ENCODE measurements at places on chromosomes 2 and 18.

- no peak for DNase-seq
Observed at GRCh38 chr2:166375195-166375735, 479 bp downstream of the SCN9A start.

DNA sequence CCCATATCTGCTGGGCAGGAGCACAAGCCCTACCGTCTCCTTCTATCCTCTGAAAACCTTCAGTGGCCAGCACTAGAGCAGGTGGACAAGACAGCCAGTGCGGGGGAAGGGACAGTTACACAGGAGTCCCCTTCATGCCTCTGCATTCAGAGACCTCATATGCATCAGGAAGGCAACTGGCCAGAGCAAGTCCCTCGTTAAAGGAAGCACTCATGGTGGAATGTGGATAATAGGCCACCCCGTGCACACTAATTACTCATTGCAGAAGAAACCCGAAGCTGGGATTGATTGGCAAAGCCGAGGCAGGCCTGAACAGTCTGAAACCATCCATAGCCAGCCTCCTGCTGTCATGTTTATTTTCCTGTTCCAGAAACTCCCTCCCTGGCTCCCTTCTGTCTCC lies 11.2 kb downstream of the KIAA2012 start:
- DNase-seq, result no peak

DNA sequence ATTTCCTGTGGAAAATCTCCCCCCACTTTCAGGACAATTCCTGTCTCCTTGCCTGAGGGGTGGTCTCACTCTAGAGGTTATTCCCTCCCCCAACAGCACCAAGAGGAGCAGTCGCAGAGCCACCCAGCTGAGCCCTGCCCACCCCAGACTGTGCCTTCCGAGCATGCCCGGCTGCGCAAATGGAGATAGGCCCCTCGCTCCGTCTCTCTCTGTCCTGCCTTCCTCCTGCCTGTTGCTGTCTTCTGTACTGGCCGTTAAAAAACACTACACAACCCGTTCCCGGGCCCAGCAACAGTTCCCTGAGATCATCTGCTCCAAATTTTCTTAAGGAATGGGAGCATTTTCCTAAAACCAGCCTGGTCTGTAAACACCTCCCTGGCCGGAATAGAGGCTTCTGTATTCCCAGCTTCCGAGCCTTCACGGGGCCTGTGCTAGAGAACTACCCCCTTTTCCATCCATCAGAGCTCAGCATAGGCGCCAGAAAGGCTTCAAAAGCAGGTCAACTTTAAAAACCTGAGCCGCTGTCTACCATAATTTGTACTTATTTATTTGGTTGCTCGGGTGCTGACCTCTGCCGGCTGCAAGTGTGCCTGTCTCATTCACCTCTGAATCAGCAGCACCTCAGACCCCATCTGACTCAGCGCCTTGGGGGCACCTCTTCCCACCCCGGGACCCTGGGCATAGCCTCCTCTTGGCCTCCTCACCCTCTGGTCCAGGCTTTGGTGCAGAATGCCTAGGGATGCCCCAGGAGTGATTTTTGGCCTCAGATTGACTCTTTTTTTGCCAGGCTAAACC lies 159.4 kb downstream of the PXDN start:
- DNase-seq, result no peak

GRCh38 chr2:207836521-207837133 lies 66.9 kb upstream of the FZD5 start:
- DNase-seq, result no peak

DNA sequence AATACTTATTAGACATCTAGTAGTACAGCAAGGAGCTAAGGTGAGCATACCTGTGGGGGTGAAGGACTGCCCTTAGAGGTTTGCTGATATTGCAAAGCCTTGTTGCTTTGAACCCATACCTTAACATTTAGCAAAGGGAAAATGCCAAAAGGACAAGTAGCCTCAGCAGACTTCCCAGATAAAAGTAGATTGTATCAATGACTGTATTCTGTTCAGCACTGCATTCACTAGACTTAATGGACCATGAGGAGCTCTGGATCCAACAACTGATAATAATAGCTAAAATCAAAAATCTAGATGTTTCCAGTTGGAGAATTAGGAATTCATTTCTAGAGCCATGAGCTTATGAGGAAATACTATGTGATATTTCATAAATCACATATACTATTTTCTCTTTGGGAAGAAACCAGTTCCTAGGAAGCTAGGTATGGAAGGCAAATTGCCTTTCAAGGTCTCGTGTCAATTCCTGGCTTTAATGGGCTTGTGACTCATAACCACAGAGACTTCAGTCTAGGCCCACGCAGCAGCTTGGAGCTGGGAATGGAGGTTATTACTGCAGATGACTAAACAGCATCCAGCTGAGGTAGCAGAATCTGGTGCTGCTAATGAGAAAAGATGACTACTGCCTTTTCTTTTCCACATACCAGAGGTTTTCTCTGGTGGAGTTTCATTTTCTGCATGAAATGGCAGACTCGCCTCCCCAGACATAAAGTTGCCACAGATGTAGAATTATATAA lies 191.2 kb upstream of the NABP1 start:
- no peak for DNase-seq

DNA sequence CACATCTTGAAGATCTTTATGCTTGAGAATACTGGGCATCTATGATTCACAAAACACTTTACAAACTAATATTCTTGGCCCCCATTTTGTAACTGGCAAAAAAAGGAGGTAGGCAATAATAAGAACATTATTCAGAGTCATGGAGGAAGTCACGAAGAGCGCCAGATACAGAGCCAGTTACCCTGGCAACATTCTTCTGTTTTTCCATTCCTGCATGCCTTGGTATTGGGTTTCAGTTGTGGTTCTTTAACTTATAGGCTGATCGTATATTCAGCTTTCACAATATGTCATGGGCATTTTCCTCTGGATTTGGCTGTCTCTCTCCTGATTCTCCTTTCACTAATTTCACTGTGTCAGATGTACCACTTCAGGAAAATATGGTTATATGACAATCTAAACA lies 234.7 kb downstream of the HRH4 start:
- no peak for DNase-seq

DNA sequence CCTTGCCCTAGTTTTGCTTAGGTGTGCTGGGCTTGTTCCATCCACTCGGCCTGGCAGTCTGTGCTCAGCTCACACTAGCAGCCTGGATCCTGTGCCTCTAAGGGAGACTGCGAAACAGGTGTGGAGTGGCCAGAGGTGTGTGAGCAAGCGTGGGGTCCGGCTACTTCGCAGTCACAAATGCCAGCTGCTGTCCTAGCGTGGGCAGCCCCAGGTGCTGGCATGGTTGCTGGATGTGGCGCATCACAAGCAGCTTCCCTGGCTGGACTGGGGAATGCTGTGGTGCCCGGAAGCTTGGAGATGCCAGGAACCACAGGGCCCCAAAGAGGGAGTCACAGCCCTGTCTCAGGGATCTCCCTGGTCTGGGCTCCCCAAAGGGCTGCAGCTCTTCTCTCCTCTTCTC lies 119.0 kb upstream of the TMEFF2 start:
- DNase-seq, result no peak

Data from hematopoietic multipotent progenitor cell treated with erythropoietin and hydrocortisone succinate and interleukin-3 and kit ligand, for 17 days (in vitro differentiated cells).